ENCODE measurements at places on chromosomes 7 and 10.
A peak's percentile ranks its signal among the peaks of the same experiment; 100 is the strongest.

- DNase-seq, result no peak
Measured at GRCh38 chr7:96337519-96337918, 15.6 kb upstream of the SLC25A13 start.

GRCh38 chr10:92268748-92269147 is 22.1 kb downstream of the CPEB3 start:
- DNase-seq, result no peak

DNA sequence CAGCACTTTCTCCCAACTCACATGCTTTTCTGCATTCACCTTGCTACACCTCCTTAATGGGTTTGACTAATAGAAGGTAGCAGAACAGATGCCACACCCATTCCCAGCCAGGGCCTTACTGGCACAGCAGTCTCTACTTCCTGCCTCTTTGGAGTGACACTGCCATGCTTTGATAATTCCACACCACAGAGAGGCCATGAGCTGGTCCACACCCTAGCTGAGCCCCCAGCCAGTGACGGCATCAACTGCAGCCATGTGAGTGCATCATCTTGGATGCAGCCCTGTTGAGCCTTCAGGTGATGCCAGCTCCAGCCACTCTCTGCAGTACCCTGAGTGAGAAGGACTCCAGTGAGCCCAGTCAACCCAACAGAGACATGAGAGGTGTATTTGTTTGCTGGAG is 27.5 kb upstream of the EZH2 start:
- DNase-seq, result no peak

GRCh38 chr7:129072479-129073011 is 17.6 kb upstream of the TNPO3 start:
- no peak for DNase-seq

DNA sequence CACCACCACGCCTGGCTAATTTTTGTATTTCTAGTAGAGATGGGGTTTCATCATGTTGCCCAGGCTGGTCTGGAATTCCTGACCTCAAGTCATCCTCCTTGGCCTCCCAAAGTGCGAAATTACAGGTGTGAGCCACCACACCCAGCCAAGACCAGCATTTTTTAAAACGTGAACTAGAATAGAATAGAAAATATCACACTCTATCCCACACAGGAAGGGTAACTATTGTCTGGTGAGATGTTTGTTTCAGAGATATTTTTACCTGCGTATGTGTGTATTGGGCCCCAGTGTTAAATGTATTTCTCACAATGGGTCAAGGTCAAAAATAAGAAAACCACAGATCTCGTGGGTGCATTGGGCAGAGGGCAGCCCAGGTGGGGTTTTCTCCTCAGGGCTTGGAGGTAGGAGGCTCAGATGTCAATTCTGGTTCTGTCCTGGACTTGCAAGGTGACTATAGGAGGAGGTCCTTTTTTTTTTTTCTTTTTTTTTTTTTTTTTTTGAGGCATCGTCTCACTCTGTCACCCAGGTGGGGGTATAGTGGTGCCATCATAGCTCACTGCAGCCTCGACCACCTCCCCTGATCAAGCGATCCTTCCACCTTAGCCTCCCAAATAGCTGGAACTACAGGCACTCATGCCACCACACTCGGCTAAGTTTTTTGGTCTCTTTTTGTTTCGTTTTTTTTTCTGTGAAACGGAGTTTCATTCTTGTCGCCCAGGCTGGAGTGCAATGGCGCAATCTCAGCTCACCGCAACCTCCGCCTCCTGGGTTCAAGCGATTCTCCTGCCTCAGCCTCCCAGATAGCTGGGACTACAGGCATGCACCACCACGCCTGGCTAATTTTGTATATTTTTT is 19.0 kb downstream of the SH2B2 start:
- no peak for DNase-seq

DNA sequence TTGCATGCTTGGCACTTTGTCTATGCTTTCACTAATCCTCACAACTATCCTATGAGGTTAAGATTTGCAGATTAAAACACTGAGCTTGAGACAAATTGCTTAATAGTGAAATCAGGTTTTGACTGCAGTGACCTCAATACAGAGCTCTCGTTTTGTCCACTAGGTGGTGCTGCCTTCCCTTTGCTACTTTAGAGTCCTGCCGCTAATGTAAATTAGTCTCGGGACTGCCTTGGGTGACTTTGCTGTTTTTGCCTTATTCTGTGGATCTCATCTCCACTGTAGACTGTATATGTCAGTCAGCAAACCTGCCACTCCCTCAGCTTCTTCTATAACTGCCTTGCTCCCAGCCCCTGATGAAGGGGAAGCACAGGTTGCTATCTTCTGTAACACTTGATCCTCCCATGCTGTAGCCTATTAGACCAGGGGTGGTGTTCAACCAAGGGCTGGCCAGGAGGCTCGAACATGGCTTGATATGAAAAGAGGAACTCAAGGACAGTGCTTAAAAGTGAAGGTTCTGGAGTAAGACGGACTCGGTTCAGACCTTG is 26.0 kb downstream of the ASB4 start:
- DNase-seq, result peak; percentile 9

DNA sequence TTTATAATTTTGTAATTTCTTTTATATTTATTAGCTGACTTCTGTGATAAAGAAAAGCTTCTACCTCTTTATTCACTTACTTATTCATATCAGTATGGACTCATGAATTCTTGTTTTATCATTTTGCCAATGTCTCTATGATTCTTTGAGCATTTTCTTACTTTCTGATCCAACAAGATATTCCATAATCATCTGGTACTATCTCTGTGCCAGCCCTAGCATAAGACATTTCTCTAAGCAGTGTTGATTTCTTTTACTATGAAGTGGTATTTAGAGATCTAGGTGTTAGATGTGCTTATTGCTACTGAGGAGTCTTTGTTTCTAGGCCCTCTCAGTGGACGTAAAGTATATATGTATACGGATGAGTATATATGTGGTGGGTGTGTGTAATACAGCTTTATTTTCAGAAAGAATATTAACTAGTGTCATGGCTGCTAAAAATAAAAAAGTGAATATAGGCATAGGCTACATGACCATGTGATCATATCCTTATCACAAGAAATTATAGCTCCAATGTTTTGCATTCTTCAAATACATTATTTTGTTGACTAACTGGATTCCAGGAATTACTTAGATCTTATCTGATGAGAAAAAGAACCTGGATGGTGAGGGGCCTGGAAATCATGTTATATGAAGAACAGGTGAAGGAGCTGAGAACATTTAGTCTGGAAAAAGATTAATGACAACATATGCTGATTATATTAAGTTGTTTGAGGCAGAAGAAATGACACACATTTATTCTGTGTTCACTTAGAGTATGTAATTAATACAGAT is 13.1 kb downstream of the PHTF2 start:
- no peak for DNase-seq

DNA sequence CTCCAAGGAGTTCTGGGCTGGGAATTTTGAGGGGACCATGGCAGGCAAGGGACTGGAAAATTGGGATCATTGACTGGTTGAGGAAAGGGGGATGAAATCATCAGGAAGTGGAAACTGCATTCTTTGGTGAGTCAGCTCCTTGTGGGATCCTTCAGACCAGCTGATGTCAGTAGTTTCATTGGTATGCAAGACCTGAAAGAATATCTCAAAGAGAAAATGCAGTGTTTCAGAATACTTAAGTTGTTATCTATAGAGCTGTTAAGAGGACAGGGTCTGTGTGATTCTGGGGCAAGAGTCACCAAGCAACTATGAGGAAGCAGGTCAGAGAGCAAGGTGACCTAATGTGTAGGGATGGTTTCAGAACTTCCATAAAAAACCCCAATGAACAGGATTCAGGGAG is 595.9 kb upstream of the AUTS2 start:
- no peak for DNase-seq

- no peak for DNase-seq
Measured at GRCh38 chr7:131327049-131327625, 539 bp upstream of the MKLN1 start.

GRCh38 chr10:70267161-70267933 is 16.5 kb downstream of the NPFFR1 start:
- no peak for DNase-seq

- DNase-seq, result no peak
Measured at GRCh38 chr10:108662975-108663374, 1260.3 kb downstream of the XPNPEP1 start.

Data from stimulated activated CD4-positive, alpha-beta T cell treated with anti-CD3 and anti-CD28 coated beads, Interleukin-2, amount 100 ng/mL, for 4 hours (primary cell).